ENCODE measurements at places on chromosomes 5 and 9. TPM values are rescaled to one million over a fixed set of nuclear protein-coding genes. Genes with fewer than 3 reads are reported as not detected.

DNA sequence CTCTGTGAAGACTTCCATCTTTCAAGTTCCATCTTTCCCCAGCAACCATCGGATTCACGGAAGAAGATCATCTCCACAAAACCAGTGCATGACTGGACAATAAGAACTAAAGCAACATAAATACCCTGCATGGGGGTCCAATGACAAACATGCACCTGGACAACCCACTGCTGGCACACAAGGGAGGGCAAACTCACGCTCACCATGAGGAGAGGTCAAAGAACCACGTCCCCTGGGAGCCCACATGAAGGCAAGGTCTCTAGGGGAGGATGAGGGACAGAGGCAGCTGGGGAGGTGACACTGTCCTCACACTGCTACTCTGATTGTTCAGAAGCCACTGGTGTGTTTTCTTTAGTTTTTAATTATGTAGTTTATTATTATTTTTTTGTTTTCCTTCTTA, 190.8 kb downstream of the MED10 start:
- no peak for DNase-seq

GRCh38 chr9:86859056-86859455, 88.2 kb downstream of the GAS1 start:
- no peak for DNase-seq

GRCh38 chr9:99309141-99309939, 87.3 kb downstream of the SEC61B start:
- DNase-seq, result no peak

The ZNF366 gene
- not detected for total RNA-seq

All from activated CD4-positive, alpha-beta memory T cell treated with anti-CD3 and anti-CD28 coated beads, Interleukin-2, amount 10 ng/mL, durations not matched to agents 7 days and 5 days (primary cell).